ENCODE measurements at places on chromosomes 3 and 15. TPM values are rescaled to one million over a fixed set of nuclear protein-coding genes. Genes with fewer than 3 reads are reported as not detected.

The SCN5A gene
- total RNA-seq, result 1.1 TPM

The CHRM5 gene
- total RNA-seq, result not detected

The ARPIN gene
- 7.6 TPM for total RNA-seq

The FOXB1 gene
- not detected for total RNA-seq

The LRRC31 gene
- total RNA-seq, result not detected

The GATA2 gene
- 0.85 TPM for total RNA-seq

The FBXO40 gene
- not detected for total RNA-seq

The HIGD2B gene
- not detected for total RNA-seq

The RASGRP1 gene
- 6.2 TPM for total RNA-seq

The SLC6A6 gene
- 18.4 TPM for total RNA-seq

The GOLGA6C gene
- 0.28 TPM for total RNA-seq

The TNFAIP8L3 gene
- 17.8 TPM for total RNA-seq

The UQCRC1 gene
- total RNA-seq, result 423 TPM

The TUSC7 gene
- not detected for total RNA-seq

The PARL gene
- 38.9 TPM for total RNA-seq

The NUP210 gene
- total RNA-seq, result 0.38 TPM

The CASR gene
- not detected for total RNA-seq

The MUC4 gene
- total RNA-seq, result not detected

The CDV3 gene
- total RNA-seq, result 182 TPM

The RETNLB gene
- total RNA-seq, result not detected

The CD96 gene
- under 0.01 TPM for total RNA-seq

The ZNF502 gene
- 4.0 TPM for total RNA-seq

All from regular cardiac myocyte (primary cell).